Aortic smooth muscle cell (primary cell): ENCODE measurements at places on chromosomes 2 and 18. TPM values are rescaled to one million over a fixed set of nuclear protein-coding genes. Genes with fewer than 3 reads are reported as not detected.

Gene CAPN14
- 0.12 and 0.26 TPM in 2 replicates for total RNA-seq

Gene GATA6
- 28.4 and 29.3 TPM in 2 replicates for total RNA-seq

Gene TEKT4
- total RNA-seq = not detected in 2 replicates

Gene TLX2
- total RNA-seq = 0.06 TPM in 1 of 2 replicates, not detected in the other

Gene REG1B
- total RNA-seq = not detected in 2 replicates

Gene SNRNP27
- 37.8 and 38.0 TPM in 2 replicates for total RNA-seq

Gene TMEM247
- not detected in 2 replicates for total RNA-seq

Gene PRKRA
- 41.3 and 41.5 TPM in 2 replicates for total RNA-seq

Gene MEP1B
- total RNA-seq = not detected in 2 replicates

Gene FKBP7
- total RNA-seq = 51.4 and 67.8 TPM in 2 replicates

Gene RGPD3
- 0.12 and 0.13 TPM in 2 replicates for total RNA-seq

Gene LYPD1
- total RNA-seq = 11.4 and 21.7 TPM in 2 replicates

Gene ACMSD
- not detected in 2 replicates for total RNA-seq

Gene ZNF519
- 3.7 and 4.2 TPM in 2 replicates for total RNA-seq

Gene MAB21L4
- not detected in 2 replicates for total RNA-seq

Gene C1GALT1C1L
- 0.31 and 0.66 TPM in 2 replicates for total RNA-seq

Gene GREB1L
- total RNA-seq = 0.25 and 1.2 TPM in 2 replicates

Gene GALM
- 17.3 and 18.0 TPM in 2 replicates for total RNA-seq

Gene PPP1R1C
- 0.26 and 0.56 TPM in 2 replicates for total RNA-seq

Gene PRSS56
- total RNA-seq = not detected in 2 replicates

Gene TGFA
- total RNA-seq = 0.06 TPM in 1 of 2 replicates, not detected in the other

Gene DNAH7
- 1.2 and 1.7 TPM in 2 replicates for total RNA-seq

Gene COL4A3
- total RNA-seq = 16.2 and 23.5 TPM in 2 replicates

Gene UPP2
- total RNA-seq = not detected in 2 replicates

Gene AGXT
- not detected in 2 replicates for total RNA-seq

Gene DSG3
- total RNA-seq = under 0.01 TPM in 1 of 2 replicates, not detected in the other

Gene CDCA7
- 0.56 and 0.92 TPM in 2 replicates for total RNA-seq

Gene DNAH6
- under 0.01 and 0.13 TPM in 2 replicates for total RNA-seq

Gene CRYBA2
- not detected in 2 replicates for total RNA-seq

Gene CNGA3
- 0.13 TPM in 1 of 2 replicates, not detected in the other for total RNA-seq

Gene NAT8
- not detected in 2 replicates for total RNA-seq

Gene TNS1
- 71.2 and 100 TPM in 2 replicates for total RNA-seq

Gene PIKFYVE
- total RNA-seq = 35.5 and 41.3 TPM in 2 replicates

Gene CCDC85A
- 0.13 and 0.19 TPM in 2 replicates for total RNA-seq

Gene COL4A4
- 22.1 and 33.4 TPM in 2 replicates for total RNA-seq
